ENCODE measurements at places on chromosomes 5 and 9. TPM values are rescaled to one million over a fixed set of nuclear protein-coding genes. Genes with fewer than 3 reads are reported as not detected.

The RNF183 gene
- not detected for total RNA-seq

The CFAP77 gene
- total RNA-seq, result not detected

The TAF1L gene
- not detected for total RNA-seq

The GAPVD1 gene
- total RNA-seq, result 18.9 TPM

The IRX1 gene
- total RNA-seq, result not detected

The RGS14 gene
- 5.0 TPM for total RNA-seq

The EXOSC3 gene
- 70.3 TPM for total RNA-seq

The RANBP17 gene
- total RNA-seq, result 3.0 TPM

The C9 gene
- total RNA-seq, result not detected

The HSPB3 gene
- not detected for total RNA-seq

The WDR38 gene
- total RNA-seq, result not detected

The PCDHA4 gene
- 0.95 TPM for total RNA-seq

The FBXL17 gene
- total RNA-seq, result 9.2 TPM

The RORB gene
- not detected for total RNA-seq

The GAS1 gene
- total RNA-seq, result 0.22 TPM

The CDKN2B-AS1 gene
- not detected for total RNA-seq

The PCDHA5 gene
- total RNA-seq, result 0.88 TPM
